ENCODE measurements at places on chromosomes 2 and 18. TPM values are rescaled to one million over a fixed set of nuclear protein-coding genes. Genes with fewer than 3 reads are reported as not detected.

The PFN4 gene
- 0.35 TPM for total RNA-seq

The IL1F10 gene
- not detected for total RNA-seq

The ATF2 gene
- 51.0 TPM for total RNA-seq

GRCh38 chr2:136327162-136327852, 209.4 kb upstream of the CXCR4 start:
- DNase-seq: peak; percentile 91

- DNase-seq: no peak
Measured at GRCh38 chr2:176679061-176679669, 409.9 kb downstream of the MTX2 start.

DNA sequence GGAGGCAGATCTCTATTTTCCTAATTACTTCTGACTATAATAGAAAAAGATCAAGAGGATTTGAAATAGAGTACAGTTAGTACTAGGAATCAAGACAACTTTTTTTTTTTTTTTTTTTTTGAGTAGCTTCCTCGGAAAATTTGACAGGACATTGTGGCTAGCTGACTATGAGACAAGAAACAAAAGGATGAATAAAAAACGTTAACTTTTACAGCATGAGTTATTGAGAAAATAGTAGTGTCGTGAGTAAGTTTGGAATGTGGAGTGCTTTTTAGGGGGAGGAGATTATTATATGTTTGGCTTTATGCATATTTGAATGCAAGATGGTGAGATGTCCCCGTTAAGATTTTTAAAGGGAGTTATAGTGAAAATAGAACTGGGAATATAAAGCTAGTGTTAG, 27.7 kb upstream of the CPS1 start:
- DNase-seq: no peak

DNA sequence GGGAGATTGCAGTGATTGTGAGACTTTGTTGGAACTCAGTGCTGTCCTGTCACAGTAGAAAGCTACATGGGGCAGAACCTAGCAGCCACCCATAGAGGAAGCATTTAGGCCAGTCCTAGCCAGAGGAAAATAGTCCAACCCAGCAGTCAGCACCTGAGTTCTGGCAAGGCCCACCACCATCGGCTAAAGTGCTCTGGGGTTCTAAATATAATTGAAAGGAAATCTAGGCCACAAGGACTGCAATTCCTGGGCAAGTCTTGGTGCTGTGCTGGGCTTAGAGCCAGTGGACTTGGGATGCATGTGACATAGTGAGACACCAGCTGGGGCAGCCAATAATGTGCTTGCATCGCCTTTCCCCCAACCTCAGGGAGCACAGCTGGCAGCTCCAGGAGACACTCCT, 28.9 kb upstream of the ACTR2 start:
- DNase-seq: no peak

DNA sequence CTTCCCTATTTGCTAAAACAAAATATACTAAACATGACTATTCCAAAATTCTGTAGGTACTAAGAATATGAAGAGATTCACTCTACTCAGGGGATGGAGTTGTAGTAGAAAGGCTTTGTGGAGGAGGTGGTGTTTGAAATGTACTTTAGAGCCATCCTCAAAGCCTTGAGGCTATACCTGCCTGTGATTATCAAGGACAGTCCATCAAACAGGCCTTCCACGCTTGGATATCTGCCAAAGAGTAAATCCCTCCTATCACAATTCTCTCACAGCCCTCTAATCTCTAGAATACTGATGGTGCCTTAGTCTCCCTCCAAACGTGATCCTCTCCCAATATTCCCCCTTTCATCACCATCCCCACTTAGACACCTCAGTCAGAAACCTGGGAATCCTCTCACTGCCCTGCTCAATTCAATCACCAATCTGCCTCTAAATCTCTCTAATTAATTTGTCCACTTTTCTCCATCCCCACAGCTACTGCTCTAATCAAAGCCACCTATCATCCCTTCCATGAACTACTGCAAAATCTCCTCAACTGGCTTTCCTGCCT, 13.1 kb downstream of the SOS1 start:
- DNase-seq: no peak

- no peak for DNase-seq
Measured at GRCh38 chr18:73980289-73980979, 167.2 kb downstream of the FBXO15 start.

- no peak for DNase-seq
Measured at GRCh38 chr18:50594942-50595341, 35.1 kb downstream of the MAPK4 start.

DNA sequence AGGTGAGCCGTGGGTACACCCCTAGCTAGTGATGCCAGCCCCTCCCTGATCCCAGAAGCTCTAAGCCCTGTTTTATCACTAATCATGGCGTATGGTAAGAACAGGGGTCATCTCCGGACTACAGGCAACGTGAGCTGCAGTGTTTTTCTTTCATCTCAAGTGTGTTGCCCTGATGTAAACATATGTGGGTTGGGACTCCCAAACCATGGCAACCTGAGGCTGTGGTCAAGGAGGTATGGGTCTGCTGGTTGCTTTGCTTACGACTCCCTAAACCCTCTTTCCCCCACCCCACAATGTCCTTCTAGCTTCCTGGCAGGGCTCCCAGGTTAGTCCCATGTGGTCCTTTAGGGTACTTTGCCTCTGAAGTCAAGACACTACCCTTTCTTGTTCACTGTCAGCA, 53.6 kb upstream of the AFF3 start:
- DNase-seq: no peak

DNA sequence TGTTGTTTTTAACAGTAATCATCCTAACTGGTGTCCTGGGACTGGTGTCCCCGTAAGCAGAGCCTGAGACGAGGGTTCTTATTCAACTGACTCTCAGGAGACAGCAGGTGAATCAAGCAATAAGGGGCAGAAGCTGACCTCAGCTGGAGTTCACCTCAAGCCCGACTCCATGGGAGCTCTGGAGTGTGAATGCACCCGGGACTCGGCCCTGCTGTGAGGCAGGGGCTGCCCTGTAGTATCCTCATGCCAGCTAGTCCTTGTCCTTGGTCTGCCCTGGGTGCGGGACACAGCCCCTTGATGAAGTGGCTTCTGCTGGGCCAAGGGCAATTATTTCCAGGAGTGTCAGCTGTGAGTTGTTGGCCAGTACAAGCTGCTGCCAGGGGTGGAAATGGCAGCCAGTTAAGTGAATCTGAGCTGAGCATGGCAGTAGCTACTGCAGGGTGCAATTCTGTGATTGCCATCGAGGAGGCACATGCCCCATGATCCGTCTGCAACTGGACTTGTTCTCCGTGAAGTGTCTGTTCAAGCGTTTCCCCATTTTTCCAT, 54.9 kb upstream of the OTOS start:
- DNase-seq: no peak
